ENCODE measurements at places on chromosomes 13 and 19.

DNA sequence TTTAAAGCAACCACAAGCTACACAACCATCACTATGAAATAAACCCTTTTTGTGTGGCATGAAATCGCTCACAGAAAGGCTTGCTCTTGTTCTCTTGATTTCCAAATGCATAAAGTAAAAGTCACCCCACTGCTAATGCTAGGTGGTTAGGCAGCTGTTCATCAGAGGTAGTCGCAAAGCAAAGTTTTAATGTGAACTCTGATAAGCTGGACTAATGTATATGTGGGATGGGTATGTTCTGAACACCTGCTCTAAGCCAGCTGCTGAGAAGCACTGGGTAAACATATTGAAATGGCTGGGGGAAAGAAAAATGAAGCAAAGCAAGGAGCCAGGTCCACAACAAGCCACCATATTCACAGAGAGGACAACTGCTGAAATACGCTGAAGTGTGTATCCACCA lies 142.3 kb downstream of the KLF12 start:
- DNase-seq = no peak

- no peak for DNase-seq
Observed at GRCh38 chr13:33367171-33367895, 81.8 kb upstream of the STARD13 start.

GRCh38 chr13:96768524-96768923 lies 225.8 kb downstream of the OXGR1 start:
- DNase-seq = no peak

GRCh38 chr13:46313432-46314257 lies 73.4 kb downstream of the RUBCNL start:
- DNase-seq = no peak

- no peak for DNase-seq
Observed at GRCh38 chr19:31478241-31478640, 129.0 kb upstream of the TSHZ3 start.

GRCh38 chr13:41311406-41312175 lies 524 bp downstream of the NAA16 start:
- DNase-seq = peak; percentile 25

- DNase-seq = no peak
Observed at GRCh38 chr19:48943081-48943480, 9.6 kb downstream of the DHDH start.

DNA sequence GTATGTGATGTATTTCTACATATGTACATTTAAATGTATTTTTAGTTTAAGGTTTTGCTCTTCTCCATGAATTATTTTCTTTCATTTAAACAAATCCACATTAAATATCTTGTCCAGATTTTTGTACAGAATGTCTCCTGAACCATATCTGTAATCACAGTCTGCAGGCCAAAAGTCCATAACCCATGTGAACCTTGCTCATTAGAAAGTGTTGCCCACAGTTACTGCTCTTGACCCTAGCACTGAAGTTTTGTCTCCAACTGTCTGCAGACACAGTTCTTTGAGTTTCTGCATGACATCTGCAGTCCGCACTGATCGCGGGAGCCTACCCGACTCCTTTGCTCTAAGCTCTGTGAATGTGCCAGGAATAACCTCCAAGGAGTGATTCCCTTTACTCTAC lies 626.2 kb upstream of the SLC10A2 start:
- no peak for DNase-seq

- DNase-seq = no peak
Observed at GRCh38 chr19:34165295-34165738, 7.0 kb upstream of the LSM14A start.

- no peak for DNase-seq
Observed at GRCh38 chr13:51101636-51102235, 9.3 kb downstream of the C13orf42 start.

GRCh38 chr13:109355166-109355565 lies 431.2 kb downstream of the IRS2 start:
- DNase-seq = no peak

DNA sequence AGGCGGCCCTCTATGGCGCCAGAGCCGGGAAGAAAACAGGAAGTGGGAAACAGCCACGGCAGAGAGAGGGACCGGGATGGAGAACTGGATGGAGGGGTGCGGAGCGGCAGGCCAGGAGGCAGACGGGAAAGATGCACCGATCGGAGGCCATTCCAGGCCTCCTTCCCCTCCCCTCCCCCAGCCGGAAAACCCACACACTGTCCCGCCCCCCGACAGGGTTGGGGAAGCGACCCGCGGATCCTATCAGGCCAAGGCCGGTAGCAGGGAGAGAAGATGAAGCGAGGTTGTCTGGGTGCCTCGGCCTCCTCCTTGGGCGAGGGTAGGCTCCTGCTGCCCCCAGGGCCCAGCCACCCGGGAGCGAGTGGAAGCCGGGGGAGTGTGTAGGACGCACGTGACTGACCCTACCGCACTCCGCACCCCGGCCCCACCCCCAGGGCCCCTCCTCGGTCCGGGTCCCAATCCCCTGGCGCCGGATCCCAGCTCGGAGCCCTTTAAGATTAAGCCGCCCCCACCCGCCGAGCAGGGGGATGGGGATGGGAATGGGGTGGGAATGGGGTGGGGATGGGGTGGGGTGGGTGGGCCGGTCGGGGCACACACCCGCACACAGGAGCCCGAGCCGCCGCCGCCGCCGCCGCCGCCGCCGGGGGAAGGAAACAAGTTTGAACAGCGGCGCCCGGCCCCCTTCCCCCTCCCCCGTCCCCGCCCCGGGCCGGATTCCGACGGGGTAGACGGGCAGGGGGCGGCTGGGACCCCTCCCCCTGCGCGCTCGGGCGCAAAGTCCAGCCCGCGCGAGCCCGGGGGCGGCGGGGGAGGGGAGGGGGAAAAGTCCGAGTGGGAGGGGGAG lies 1.5 kb downstream of the ERF start:
- peak; percentile 78 for DNase-seq

DNA sequence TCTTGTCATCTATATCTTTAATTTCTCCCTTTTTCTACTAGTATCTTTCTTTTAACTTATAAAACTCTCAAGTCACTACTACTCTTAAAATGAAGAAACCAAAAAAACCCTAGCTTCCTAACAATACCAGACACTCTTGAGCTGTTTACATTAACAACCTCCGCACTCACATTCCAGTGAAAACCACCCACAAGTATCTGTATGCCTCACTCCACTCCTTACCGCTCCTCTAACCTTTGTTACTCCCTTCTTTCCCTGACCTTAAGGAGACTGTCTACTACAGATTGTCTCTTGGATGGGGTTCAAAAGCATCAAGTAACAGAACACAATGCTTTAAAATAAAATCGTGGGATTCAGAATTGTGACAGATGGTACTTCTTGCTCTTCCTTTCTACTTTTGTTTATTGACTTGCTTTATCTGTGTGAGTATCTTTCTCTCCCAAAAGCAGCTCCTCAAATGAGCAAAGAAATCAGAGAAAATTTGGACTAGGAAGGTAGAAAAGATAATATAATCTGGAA lies 110.0 kb upstream of the FBXL3 start:
- DNase-seq = no peak

DNA sequence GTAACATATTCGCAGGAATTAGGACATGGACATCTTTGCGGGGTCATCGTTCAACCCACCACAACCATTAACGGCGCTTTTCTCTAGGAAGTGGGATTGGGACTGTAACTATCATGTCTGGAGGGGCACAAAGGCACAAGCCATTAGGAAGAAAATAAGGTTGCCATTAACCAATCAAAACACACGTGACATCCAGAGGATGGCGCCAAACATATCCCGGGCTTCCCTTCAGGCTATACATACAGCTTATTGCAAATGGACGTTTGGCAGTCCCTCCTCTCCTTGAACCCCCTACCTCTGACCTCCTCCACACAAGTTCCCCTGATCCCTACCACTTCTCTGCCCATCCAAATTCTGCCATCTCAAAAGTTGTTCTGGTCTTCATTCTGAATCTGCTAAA lies 26.6 kb upstream of the GSX1 start:
- no peak for DNase-seq

- no peak for DNase-seq
Observed at GRCh38 chr13:32676242-32676641, 90.0 kb downstream of the PDS5B start.

DNA sequence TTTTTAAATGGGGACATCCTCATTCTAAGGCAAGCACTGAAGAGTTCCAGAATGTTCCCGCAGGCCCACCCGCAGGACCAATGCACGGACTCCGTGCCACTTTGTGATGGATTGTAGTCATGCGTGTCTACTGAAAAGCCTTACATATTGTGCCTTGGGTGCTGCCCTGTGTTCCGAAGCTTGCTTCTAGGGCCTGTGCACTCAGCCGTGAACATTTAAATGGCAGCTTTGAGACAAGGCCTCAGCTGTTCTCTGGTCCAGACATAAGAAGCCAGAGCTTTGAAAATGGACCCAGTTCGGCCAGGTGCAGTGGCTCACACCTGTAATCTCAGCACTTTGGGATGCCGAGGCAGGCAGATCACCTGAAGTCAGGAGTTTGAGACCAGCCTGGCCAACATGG lies 75.3 kb upstream of the CACNA1A start:
- no peak for DNase-seq

DNA sequence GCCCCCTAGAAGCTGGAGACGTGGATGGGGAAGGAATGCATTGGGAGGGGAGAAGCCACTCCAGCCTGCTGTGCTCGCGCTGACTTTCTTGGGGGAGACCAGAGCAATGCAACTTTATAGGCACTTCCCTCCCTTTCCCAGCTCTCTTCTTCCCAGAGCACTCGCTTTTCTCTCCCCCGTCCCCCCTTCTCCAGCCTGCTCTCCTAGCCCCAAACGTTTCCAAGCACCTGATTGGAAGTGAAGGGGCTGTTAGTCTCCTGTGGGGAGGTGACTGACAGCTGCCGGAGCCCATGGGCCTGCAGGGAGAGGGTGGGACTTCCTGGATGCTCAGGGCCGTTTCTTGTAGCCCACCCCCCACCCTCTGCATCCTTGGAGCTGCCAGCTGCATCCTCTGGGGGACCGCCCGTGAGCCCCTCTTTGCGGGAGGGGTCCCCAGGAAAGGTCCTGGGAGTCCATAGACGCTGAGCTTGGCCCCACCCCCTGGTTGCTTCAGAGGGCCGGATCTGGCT lies 2.5 kb downstream of the HDGFL2 start:
- DNase-seq = peak; percentile 85

GRCh38 chr19:36939153-36939552 lies 23.0 kb downstream of the ZNF568 start:
- DNase-seq = no peak

- DNase-seq = no peak
Observed at GRCh38 chr19:4913996-4914735, 4.9 kb downstream of the UHRF1 start.

GRCh38 chr13:23928985-23929384 lies 31.7 kb upstream of the C1QTNF9B start:
- DNase-seq = no peak

- no peak for DNase-seq
Observed at GRCh38 chr19:17023805-17024204, 2.8 kb downstream of the CPAMD8 start.

DNA sequence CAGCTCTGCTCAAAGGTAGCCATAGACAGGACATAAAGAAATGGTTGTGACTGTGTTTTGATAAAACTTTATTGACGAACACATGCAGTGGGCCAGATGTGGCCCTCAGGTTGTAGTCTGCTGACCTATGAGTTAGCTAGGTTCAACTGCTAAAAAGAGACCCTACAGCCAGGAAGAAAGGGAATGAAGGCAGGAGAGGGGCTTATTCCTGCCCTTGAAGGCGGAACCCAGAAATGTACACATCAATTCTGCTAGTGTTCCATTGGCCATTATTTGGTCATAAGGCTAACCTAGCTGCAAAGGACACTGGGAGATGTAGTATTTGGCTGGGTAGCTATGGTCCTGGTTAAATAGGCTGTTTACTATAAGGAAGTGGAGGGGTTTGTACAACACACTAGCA lies 18.0 kb downstream of the APBA3 start:
- no peak for DNase-seq

DNA sequence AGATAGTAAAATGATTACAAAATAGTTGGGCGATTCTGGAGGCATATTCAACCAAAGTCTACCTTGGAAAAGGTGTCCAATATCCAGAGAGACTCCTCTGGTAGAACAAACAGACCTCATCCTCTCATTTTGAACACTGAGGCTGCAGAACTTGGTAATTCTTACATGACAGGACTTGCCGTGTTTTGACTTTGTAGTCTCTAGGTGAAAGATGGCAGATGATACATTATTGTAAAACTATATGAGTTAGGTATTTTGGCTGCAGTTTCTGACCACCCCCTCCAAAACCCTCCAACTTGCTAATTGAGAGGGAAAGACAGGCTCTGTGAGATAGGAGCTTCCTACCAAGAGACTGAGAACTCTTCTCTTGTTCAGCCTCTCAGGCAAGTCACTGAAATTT lies 22.6 kb downstream of the SAE1 start:
- no peak for DNase-seq

GRCh38 chr13:28531077-28531844 lies 36.3 kb upstream of the FLT1 start:
- DNase-seq = no peak

GRCh38 chr13:87295636-87296035 lies 375.5 kb upstream of the SLITRK5 start:
- no peak for DNase-seq

- no peak for DNase-seq
Observed at GRCh38 chr13:101139081-101139480, 277.2 kb downstream of the NALCN start.

- no peak for DNase-seq
Observed at GRCh38 chr13:34967851-34968562, 25.9 kb downstream of the NBEA start.

GRCh38 chr13:22717036-22717435 lies 463.7 kb upstream of the SGCG start:
- no peak for DNase-seq

- no peak for DNase-seq
Observed at GRCh38 chr13:98496966-98497365, 79.9 kb downstream of the STK24 start.

DNA sequence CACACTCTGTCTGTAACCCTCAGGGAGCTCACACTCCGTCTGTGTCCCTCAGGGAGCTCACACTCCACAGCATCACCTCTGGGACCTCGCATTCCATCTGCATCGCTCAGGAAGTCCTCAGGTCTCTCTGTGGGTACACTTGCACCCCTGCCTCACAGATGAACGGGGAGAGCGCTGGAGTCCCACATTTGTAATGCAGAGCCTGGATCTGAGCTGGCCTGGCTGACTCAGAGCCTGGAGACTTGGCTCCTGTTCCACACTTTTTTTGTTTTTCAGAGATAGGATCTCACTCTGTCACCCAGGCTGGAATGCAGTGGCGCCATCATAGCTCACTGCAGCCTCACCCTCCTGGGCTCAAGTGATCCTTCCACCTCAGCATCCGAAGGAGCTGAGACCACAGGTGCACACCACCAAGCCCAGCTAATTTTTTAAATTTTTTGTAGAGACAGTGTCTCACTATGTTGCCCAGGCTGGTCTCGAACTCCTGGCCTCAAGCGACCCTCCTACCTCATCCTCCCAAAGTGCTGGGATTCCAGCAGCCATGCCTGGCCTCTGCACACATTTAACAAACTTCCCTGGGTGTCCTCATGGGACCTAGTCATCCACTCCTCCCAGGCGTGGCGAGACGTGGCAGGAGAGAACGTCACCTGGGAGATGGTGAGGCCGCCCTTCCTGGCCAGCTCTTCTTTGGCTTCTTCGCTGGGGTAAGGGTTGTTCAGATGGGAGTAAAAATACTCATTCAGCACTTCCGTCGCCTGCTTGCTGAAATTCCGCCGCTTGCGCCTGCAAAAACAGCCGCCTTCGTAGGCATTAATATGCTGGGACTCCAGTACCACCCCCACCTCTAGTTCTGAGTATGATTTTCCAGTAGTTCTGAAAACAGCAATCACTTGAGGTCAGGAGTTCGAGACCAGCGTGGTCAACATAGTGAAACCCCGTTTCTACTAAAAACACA lies 31.0 kb downstream of the CILP2 start:
- no peak for DNase-seq
